ENCODE measurements at places on chromosomes 2 and 18.

GRCh38 chr2:216596980-216597509 is 36.2 kb upstream of the IGFBP2 start:
- DNase-seq: no peak

- no peak for DNase-seq
Observed at GRCh38 chr2:136045344-136045743, 59.9 kb upstream of the DARS1 start.

DNA sequence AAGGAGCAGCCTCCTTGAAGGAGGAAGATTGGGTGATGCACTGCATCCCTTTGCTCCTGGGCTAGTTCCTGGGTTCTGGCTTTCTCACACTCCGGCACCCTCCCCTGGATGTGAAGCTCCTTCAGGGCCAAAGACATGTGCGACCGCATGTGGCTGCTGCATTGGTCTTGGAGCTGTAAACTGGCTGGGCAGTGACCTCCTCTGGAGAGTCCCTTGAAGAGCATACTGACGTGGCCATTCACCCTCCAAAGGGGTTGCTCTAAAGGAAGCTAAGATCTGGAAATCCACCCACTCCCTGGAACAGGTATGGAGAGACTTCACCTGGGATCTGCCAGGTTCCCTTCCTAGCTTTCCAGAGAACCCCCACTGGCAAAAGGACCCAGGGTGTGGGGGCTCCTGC is 62.1 kb downstream of the TMEM17 start:
- no peak for DNase-seq

DNA sequence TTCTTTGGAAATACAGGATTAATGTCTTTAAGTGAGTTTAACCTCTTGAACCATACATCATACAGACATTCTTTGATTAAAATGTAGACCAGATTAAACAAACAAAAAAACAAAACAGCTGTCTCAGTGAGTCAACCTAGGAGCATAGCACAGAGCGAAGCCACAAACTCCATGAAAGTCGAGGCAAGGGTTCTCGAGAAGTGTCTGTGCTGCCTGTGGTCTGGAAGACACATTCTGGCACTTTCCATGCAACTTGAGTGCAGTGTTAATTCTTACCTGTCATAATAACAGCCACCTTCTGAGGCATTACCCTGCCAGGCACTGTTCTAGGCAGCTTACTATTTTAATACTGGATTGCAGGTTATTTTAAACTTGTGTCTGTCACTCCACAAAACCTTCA is 435.5 kb upstream of the MMADHC start:
- DNase-seq: no peak

DNA sequence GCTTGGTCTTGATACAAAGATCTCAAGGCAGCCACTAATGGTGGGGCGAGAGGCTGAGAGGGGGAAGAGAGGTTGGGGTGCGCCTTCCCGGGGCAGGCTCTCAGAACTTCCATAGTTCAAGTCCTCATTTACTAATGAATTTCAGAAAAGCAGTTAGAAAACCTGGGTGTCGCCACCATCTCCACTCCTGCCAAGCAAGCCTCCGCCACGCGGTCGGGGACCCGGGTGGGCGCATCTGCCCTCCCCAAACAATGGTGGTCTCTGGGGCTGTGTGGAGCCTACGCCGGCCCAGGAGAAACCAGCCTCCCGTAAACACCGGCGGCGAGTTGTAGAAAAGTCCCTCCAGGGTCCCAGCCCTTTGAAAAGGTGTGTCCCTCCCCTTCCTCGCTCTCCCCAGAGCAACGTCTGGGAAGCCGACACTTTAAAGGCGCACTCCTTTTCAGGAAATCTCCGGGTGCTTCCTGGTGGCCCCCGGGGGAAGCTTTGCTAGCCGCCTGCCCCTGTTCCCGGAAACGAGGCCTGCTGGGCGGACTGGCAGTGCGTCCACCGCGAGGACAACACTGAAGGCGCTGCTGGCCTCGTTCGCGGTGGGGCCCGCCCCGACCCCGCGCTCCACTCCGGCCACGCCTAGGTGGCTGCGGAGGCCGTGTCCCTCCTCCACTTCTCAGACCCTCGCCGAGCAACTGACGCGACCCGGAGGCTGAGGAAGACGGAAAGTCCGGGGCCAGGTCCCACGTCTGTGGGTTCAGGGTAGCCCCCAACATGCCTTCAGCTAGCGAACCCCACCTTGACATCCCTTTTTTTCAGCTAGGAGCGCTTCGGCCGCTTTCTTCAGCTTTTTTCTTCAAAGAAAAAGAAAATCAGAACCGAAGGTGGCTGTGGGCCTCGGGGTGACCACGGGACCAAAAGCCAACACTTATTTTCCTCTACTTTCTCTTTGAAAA is 16.8 kb downstream of the EVX2 start:
- DNase-seq: no peak

DNA sequence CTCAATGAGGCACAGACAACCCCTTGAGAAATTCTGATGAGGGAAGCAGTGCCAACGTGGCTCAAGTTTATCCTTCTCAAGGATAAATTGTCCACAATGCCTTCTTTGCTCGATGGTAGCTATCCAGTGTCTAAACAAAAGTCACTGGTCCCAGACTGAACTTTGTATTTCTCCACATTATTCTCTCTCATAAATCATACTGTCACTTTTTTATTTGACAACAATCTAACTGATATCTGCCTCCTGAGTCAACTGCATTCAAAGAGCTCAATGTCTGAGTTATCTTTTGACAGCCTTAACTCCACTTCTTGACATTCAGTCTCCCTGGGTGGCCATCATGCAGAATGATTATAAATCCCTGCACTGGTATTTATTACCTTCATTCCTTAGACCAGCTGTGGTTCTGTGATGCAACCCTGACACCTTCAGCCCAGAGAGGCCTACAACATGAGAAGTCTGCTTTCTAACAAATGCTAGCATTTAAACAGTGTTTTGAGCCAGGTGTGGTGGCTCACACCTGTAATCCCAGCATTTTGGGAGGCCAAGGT is 38.2 kb downstream of the IMMT start:
- DNase-seq: no peak

DNA sequence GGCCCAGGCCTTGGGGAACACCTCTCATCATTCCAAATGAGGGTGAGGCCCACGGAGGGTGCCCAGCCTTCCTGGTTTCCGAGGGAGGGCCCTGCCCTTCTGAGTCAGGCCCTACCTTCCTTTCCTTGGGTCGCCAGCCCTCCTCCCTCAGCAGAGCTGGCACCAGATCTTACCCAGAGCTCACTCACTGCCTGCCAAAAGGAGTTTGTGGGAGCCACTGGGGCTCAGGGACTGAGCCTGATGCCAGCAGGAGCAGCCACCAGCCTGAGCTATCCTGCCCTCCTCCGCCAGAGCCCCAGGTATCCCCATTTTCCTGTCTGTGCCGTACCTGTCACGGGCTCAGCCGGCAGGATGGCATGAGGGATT is 64.1 kb downstream of the NRP2 start:
- no peak for DNase-seq

GRCh38 chr2:229083606-229084340 is 187.3 kb downstream of the PID1 start:
- DNase-seq: no peak

DNA sequence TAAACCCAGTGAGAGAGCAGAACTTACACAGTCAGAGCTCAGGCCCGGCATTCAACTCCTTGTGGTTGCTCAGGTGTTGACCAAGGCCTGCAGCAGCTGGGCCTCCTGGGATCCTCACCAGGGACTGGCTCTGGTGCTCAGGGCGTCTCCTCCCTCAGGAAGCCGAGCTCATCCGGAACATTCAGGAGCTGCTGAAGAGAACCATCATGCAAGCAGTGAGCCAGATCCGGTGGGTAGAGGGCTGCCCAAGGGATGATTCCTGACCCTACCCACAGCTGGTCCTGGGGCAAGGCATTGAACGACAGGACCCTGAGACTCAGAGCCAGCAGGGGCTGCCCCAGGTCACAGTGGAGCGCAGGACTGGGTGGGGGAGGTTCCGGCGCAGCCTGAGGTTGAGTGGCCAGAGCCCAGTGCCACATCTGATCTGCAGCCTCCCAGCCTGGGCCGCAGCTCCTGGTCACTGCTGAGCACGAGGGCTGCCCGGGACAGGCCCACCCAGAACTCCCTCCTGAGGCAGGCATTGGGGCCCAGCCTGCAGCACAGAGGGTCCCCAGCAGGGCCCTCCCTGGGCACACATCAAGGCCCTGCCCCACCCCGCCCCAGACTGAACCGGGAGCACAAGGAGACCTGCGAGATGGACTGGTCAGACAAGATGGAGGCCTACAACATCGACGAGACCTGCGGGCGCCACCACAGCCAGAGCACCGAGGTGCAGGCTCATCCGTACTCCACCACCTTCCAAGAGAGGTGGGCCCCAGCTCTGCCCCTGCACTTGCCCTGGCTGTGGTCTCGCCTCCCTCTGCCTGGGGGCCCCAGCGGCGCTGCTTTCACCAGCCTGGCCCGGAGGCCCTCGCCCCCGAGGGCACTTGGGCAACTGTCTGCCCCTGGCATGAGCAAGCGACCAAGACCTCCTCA is 2.4 kb downstream of the TEKT4 start:
- no peak for DNase-seq

DNA sequence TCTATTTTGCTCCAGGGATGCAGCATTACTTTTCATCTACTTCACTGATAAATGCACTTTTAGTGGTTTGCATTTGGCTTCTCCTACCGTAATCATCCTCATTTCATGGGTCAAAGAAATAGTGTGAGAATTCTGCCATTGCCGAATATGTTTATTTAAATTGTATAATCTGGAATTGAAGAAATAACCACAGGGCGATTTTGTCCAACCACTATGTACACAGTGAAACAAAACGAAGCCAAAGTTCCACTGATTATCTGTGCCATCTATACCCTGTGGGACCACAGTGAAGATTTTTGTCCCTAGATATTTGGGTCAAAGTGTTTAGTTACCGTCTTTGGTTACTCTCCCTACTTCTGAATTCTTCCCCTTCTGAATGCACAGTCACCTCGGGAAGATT is 888.6 kb upstream of the NRXN1 start:
- DNase-seq: no peak

GRCh38 chr18:76482971-76483691 is 11.9 kb downstream of the ZNF516 start:
- no peak for DNase-seq

DNA sequence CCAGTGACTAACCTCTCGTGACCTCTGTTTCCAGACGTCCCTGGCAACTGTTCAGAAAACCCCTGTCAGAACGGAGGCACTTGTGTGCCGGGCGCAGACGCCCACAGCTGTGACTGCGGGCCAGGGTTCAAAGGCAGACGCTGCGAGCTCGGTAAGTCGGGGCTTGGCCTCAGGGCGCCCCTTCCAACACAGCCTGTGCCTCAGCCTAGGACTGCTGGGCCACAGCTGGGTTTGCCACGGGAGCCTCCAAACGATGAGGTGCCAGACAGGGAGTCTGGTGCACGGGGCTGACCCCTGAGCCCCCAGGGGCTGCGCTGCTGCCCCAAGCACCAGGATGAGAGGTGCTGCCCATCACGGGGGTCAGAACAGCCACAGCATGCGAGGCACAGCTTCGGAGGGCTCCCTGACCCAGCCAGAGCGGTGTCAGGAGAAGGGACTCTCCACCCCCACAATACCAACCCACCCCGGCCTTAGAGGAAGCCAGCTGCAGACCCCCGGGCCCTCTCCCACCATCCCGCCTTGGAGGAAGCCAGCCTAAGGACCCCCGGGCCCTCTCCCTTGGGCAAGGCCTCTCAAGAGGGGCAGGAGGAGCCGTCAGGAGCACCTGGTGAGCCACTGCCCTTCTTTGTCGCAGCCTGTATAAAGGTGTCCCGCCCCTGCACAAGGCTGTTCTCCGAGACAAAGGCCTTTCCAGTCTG is 20.3 kb downstream of the MTERF4 start:
- no peak for DNase-seq

- no peak for DNase-seq
Observed at GRCh38 chr2:234454433-234454832, 42.4 kb downstream of the ARL4C start.

- no peak for DNase-seq
Observed at GRCh38 chr2:121455446-121455845, 75.2 kb upstream of the RNU4ATAC start.

GRCh38 chr2:213167271-213167930 is 16.0 kb upstream of the IKZF2 start:
- DNase-seq: no peak

GRCh38 chr2:128202791-128203190 is 111.8 kb downstream of the UGGT1 start:
- DNase-seq: no peak

DNA sequence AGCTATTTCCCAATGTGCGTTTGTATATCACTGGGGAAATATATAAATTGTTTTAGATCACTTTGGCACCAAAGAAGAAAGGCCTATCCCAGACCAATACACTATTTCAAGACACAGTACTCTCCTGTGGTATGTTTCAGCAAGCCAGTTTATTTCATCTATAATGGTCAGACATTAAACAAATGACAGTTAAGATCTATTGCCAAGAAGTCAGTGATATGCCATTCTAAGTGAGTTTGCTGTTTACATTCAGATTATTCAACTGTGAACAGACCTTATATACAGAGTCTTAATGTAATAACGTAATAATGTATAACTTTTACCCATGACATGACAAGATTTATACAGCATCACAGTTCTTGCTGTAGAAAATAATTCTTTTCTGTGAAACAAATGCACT is 352.7 kb downstream of the CDH7 start:
- DNase-seq: no peak

GRCh38 chr2:149906886-149907285 is 319.3 kb upstream of the MMADHC start:
- no peak for DNase-seq

GRCh38 chr2:222105046-222105445 is 193.8 kb downstream of the PAX3 start:
- no peak for DNase-seq

- DNase-seq: no peak
Observed at GRCh38 chr18:44679914-44680272, 795 bp upstream of the SETBP1 start.

DNA sequence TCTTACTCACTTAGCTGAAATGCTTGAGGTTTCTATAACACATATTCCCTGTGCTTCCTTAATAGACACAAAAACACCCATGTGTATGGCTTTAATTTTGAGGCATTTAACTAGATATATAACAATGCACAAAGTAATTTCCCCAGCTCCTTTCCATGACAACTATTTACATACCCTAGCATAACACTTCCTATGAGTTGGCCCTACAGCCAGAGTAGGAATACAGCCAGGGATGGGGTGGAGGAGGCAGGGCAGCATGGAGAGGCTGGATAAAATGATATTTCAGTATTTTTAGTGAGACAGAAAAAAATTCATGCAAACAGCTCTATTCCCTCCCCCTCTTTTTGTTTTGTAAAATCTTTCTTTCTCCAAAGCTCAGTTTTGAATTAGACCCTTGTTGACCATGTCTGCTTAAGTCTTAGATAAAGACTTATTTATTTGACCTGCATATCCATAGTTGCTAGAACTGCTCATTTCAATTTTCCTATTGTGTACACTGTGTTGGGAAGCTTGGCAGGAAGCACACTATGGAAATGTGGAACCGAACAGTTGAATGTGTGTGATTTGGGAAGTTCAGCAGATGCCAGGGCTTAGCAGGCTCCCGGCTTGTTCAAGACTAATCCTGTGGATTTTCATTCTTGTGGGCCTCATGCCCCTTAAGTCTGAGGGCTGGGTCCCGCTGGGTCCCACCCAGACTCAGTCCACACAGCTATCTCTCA is 11.2 kb upstream of the B3GNT2 start:
- no peak for DNase-seq
